ENCODE measurements at places on chromosomes 1 and 21.

DNA sequence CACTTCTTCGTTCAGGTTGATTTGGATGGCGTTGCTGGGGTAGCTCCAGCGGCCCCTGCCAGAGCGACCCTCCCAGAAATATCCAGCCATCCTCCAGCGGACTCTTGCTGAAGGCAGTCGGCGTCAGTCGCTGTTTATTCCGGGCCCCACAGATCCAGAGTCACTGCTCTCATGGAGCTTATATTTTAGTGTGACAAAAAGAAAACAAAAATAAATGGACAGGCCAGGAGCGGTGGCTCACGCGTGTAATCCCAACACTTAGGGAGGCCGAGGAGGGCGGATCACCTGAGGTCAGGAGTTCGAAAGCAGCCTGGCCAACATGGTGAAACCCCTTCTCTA lies 791 bp upstream of the CFAP298 start:
- DNase-seq, result no peak

GRCh38 chr1:171983584-171983983 lies 142.3 kb downstream of the DNM3 start:
- DNase-seq, result peak; percentile 38

GRCh38 chr1:33351281-33351660 lies 30.4 kb upstream of the A3GALT2 start:
- no peak for DNase-seq

GRCh38 chr1:108560874-108561459 lies 1.1 kb downstream of the EEIG2 start:
- peak; percentile 47 for DNase-seq

GRCh38 chr1:206911064-206911663 lies 10.6 kb downstream of the FCMR start:
- peak; percentile 68 for DNase-seq

DNA sequence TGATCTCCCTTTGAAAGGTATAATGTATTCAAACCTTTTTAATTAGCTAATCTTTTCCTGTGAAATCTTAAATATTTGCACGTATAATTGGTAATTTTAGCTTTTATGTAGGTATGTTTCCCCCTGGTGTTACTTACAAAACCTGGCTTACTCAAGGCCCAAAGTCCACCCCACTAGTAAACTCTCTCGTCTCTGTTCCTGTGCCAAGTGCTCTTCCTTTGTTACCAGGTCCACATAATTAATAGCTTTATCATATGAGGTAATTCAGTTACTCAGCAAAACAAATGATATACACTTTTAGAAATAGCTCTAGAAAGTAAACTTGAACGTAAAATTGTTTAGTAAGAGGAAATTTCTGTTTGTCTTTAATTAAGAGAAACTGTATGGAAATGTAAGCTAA lies 36.7 kb downstream of the NFIA start:
- DNase-seq, result no peak
